H1 (cell line): ENCODE measurements at places on chromosomes 4 and X. TPM values are rescaled to one million over a fixed set of nuclear protein-coding genes. Genes with fewer than 3 reads are reported as not detected.

GCNA gene
- total RNA-seq, result 0.95 and 0.96 TPM in 2 replicates

ZXDA gene
- total RNA-seq, result not detected in 2 replicates

DNA sequence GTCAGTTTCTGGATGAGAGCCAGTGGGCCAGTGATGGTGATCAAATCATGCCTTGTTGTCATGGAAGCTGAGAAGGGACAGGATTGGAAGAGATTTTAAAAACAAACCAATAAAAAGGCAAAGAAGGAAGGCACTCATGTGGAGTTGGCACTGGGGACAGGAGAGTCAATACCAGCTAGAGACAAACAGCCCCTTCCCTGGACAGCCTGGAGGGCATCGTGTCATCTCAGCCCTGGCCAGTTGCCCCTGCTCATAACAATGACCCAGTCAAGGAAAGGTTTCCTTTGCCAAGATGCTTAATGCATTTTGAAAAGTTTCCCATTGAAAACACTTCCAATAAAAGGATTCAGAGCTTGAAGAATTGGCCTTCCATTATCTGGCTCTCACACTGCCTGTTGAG, 55.5 kb downstream of the SCML1 start:
- H3K4me3 ChIP-seq, result no peak overlapping the region
- no peaks in the 10 kb centered on the region for H3K4me1 ChIP-seq
- no peaks in the 10 kb centered on the region for H3K27me3 ChIP-seq
- H3K36me3 ChIP-seq, result no peaks in the 10 kb centered on the region
- DNase-seq, result no peak
- no peak overlapping the region for H3K27ac ChIP-seq

- H3K4me1 ChIP-seq, result peaks cover 25% of the 10 kb centered on the region
- H3K36me3 ChIP-seq, result no peaks in the 10 kb centered on the region
- peaks cover 2% of the 10 kb centered on the region; the same call in 1 of the 2 replicates for H3K27me3 ChIP-seq
- DNase-seq, result no peak
- no peak overlapping the region for H3K27ac ChIP-seq
- H3K4me3 ChIP-seq, result no peak overlapping the region
Measured at GRCh38 chr4:8355864-8356565, 84.5 kb downstream of the ACOX3 start.

DNA sequence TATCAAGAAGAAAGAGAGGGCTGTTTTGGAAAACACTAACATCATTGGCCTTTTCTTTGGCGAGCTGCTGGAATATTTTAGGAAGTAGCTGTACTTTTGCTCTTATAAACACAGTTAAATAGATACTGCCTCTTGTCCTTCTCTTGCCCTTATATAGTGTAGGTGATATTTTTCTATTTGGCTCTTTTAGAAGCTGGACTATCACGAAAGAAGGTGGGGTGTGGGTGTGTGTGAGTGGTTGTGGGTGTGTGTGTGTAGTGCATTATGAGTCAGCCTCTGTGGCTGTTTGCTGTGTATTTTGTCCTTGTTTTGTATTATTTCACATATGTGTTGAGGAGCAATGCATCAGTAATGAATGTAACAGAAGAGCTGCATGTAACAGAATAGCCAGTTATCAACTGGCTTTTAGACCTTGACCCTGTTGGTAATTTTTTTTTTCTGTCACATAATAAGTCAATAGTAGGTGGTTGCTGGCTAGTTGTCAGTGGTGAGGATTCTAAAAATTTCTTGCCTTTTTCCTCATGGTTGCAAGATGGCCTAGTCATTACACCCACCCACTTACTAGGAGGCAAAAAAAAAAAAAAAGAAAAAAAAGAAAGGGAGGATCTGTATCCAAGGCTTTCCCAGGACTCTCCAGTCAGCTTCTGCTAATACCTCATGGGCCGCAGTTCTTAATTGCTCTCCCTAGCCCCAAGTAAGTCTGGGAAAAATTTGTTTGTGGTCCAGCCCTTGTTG, 23.8 kb downstream of the ARHGAP10 start:
- H3K27ac ChIP-seq, result no peak overlapping the region
- H3K27me3 ChIP-seq, result no peaks in the 10 kb centered on the region
- no peaks in the 10 kb centered on the region for H3K36me3 ChIP-seq

STARD8 gene
- total RNA-seq, result 3.0 and 3.8 TPM in 2 replicates

DNA sequence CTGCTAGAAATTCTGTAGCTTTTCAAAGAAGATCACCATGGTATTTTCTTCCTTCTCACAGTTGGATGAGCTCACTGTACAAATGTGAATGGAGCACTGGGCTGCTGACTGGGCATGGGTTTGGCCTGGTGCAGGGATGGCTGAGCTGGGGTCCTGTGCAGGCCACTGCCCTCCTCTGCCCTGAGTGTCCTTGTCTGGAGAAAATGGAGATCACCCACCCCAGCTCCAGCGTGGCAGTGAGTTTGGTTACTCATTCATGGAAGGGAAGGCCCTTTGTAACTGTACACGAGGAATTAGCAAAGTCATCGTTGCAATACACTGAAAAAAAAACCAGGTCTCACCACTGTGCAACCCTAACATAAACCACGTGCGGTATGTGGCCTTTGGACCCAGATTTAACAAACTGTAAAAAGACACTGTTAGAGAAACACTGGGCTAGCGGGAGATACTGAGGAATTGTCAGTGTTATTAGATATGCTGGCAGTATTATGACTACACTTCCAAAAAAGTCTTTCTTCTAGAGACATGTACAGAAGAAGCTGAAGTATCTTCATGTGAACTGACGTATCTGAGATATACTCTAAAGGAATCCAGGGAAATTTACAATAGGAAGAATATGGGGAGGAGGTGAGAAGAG, 16.1 kb upstream of the TBC1D14 start:
- H3K27ac ChIP-seq, result no peak overlapping the region
- H3K27me3 ChIP-seq, result no peaks in the 10 kb centered on the region
- no peaks in the 10 kb centered on the region; the same call in 1 of the 2 replicates for H3K4me1 ChIP-seq
- DNase-seq, result no peak

- H3K36me3 ChIP-seq, result no peaks in the 10 kb centered on the region
- no peaks in the 10 kb centered on the region for H3K4me1 ChIP-seq
- no peak overlapping the region for H3K27ac ChIP-seq
Measured at GRCh38 chrX:49930039-49930438, 7.6 kb downstream of the CLCN5 start.
